ENCODE measurements at places on chromosomes 16 and 17.

- DNase-seq: no peak
These were observed 5.6 kb upstream of the ATMIN start for GRCh38 chr16:81029930-81030604.

- DNase-seq: no peak
These were observed 28.2 kb upstream of the CACNG1 start for GRCh38 chr17:67016039-67016762.

- peak; percentile 13 for DNase-seq
These were observed 15.2 kb downstream of the CDH5 start for GRCh38 chr16:66381585-66382170.

DNA sequence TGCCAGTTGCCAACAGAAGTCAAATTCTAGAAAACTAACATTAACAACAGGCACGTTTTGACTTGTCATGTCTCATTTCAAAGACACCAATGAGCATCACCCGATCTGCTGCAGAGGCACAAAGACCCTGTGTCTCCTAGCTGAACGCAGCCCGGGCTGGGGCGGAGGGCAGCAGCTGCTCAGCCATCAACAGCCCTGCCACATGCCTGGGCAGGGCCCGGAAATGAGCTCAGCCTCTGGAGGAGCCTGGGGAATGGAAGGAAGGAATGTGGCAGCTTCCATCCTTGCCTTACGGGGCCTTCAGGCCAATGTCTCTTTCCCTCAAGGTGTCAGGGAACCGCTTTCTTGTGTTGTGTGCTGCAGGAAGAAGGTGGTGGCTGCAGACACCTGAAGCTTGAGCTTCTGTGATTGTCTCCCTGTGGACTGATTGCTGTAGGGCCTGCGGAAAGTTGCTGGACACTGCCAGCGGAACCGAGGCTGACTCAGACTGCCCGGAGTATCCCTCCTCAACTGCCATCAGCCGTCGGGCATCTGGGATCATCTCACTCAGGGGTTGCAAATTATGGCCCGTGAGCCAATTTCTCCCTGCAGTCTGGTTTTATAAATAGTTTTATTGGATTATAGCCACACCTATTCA is 7.3 kb downstream of the CDH13 start:
- DNase-seq: peak; percentile 74

DNA sequence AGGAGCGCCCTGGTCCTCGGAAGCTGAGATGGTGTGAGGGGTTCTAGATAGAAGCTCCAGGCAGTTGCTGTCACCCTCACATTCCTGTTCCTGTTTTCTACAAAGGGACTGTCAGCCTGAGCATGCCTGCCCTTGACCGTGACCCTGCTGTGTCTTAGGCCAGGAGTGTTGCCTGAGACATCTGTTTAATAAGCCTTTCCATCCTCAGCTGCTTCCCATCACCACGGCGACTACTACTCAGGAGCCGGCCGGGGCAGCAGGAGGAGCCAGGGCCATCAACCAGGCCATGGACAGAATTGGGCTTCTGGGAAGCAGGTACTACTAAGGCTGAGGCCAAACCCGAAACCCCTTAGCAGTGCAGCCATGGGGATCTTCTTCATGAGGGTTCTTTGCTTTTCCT is 151.4 kb downstream of the KATNIP start:
- DNase-seq: no peak

DNA sequence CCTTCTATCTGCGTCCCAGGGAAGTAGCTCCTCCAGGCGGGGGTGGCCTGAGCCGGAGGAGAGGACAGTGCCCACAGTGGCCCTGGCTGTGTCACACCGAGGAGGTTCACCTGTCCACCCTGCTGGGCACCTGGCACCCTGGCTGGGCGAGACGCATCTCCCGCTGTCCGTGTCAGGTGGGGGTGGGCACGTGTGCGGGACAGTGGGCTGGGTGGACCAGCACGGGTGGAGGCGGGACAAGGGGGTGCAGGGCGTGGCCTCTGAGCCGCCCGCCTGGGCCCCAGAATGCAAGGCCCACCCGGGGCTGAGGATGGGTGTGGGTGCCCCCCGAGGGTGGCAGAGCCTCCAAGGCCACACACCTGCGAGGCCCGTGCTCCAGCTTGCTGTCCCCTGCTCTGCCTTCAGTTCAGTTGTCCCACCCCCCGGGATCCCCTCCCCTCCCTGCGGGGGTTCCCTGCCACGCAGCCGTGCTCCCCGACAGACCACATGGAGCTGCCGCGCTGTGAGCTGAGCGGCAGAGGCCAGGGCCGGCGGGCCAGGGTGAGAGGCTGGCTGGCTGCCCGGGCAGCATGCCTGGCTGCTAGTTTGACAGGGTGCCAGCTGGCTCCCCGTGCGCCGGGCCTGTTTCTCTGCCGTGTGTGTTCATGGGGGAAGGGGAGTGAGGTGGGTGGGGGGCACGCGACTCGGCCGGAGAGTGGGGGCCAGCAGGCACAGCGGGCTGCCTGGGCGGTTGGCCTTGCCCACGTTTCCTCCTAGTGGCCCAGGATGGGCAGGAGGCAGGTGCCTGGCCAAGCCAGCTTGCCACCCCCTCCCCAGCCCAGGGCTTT is 33.9 kb downstream of the BAHCC1 start:
- DNase-seq: peak; percentile 67

DNA sequence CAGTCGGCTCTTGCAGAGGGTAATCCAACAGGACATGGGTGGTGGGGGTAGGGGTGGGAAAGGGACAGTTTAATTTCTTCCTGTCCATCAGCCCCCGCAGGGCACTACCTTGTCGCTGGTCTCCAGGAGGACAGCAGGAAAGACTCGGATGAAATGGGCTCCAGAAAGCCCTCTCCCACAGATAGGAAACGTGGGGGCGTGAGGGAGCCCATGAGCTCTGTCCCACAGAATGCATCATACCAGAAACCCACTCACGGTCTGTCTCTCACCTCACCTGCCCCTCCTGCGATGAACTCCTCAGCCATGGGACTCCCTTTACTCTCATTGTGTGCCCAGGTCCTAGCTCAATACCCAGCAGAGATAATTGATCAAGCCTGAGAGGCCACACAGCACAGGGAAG is 240.1 kb downstream of the GSG1L start:
- DNase-seq: no peak

GRCh38 chr16:2415085-2415484 is 14.2 kb upstream of the CCNF start:
- no peak for DNase-seq

GRCh38 chr16:10678655-10679054 is 16.1 kb downstream of the TEKT5 start:
- no peak for DNase-seq

DNA sequence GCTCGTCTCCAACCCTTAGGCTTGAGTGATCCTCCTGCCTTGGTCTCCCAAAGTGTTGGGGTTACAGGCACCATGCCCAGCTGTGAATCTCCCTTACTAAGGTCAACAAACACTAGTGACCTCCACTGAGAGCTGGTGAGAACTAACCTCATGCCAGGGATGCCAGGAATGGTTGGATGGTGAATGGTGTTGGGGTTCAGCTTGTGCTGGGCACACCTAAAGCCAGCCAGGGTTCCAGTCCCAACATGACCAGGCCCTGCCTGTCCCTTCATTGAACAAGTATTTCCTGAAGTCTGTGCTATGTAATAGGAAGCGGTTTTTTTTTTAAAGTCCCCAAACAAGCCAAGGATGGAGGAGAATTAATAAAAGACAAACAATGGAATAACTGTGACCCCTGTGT is 56.0 kb upstream of the TOB1 start:
- DNase-seq: peak; percentile 28

GRCh38 chr17:46151762-46152161 is 41.5 kb downstream of the KANSL1 start:
- DNase-seq: no peak

GRCh38 chr17:45894022-45894784 is at the start of gene MAPT:
TSS of gene MAPT (plus strand) at chr17:45894554. CDS start at chr17:45962338, 67,784 bp downstream.
- DNase-seq: peak; percentile 90

GRCh38 chr17:75707079-75707571 is 14.1 kb upstream of the ITGB4 start:
- DNase-seq: peak; percentile 89

GRCh38 chr17:16381496-16381820 is 567 bp downstream of the UBB start:
- peak; percentile 47 for DNase-seq

- no peak for DNase-seq
These were observed 6.4 kb downstream of the TP53I13 start for GRCh38 chr17:29574732-29575510.

DNA sequence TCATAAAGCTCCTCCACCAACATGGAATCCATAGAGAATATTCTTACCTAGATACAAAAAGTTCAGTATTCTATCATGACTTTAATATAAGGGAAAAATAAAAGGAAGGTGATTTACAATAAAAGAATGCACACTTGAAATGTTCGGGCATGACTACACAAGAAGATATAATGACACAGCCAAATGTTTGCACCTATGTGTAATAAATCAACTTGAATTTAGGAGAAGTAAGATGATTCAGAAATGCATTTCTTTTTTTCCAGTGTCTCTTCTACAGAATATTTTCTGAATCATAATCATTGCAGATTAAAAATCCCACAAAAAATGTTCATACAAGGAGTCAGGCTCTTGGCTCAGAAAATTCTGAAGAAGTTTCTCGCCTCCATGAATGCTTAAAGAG is 404.0 kb upstream of the HSBP1 start:
- peak; percentile 87 for DNase-seq

DNA sequence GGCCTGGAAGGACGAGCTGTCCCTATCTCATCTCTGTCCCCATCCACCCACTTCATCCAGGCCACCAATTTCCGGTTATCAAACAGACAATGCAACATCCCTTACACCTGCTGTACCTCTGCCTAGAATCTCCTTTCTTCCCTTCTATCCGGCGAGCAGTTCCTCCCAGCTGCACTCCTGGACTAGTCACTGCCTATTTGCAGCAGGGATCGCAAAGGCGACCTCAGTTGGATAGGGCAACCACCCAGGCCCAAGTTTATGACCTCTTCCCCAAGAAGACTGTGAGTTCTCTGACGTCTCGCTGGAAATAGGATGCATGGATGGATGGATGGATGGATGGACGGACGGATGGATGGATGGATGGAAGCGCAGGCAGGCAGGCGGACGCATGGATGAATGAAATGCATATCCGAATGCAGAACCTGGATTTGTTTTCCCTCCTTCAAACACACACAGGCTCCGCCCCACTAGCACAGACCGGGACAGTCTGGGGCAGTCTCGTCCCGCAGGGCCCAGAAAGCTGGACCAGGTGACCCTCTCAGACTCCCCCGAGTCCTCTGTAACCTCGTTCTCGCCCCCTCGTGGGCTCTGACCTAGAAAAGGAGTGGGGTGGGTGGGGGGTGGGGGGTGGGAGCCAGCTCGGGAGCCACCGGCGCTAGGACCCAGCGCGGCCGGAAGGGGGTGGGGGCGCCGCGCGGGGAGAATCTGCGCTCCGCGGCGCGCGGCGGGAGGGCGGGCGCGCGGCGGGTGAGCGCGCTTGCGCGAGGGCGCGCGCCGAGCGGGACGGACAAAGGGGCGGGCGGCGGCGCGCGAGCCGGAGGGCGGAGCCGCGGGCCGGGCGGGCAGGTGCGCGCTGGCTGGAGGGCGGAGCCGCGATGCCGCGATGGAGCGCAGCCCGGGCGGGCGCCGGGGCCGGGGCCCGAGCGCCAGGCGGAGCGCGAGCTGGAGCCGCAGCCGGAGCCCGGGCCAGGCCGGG is at the start of gene SBK1:
TSS of gene SBK1 (plus strand) at position 875 of the 976 bp plus-strand sequence. CDS start 24,867 bp downstream, outside the sequence.
- peak; percentile 74 for DNase-seq

GRCh38 chr16:14307527-14308367 is 236.6 kb downstream of the MRTFB start:
- peak; percentile 49 for DNase-seq

DNA sequence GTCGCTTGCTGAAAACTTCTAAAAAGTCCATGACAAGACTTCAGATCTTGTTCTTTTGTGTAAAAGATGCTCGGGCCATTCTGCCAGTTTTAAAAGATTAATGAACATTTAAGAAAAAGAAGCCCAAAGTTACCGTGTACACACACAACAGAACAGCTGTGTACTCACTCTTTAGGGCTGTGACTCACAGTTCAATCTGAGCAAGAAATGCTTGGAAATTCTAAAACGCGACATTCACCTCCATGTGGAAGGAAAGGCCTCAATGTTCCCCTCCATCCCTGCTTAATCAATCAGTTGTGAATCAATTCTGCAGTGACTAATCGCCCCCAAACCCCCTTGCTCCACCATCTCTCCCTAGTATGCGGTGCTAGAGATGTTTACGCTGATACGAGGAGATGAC is 609.9 kb upstream of the SALL1 start:
- DNase-seq: no peak

DNA sequence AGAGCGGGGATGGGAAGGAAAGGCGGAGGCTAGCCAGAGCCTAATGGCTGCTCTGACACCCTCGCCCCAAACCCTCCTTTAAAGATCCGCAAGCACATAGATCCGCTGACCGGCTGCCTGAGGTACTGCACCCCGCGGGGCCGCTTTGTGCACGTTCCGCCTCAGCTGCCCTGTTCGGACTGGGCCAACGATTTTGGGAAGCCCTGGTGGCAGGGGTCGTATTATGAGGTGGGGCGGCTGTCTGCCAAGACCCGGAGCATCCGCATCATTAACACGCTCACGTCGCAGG is 663 bp downstream of the CYB5D1 start:
- peak; percentile 82 for DNase-seq

GRCh38 chr16:72312828-72313227 is 140.9 kb upstream of the PMFBP1 start:
- no peak for DNase-seq

DNA sequence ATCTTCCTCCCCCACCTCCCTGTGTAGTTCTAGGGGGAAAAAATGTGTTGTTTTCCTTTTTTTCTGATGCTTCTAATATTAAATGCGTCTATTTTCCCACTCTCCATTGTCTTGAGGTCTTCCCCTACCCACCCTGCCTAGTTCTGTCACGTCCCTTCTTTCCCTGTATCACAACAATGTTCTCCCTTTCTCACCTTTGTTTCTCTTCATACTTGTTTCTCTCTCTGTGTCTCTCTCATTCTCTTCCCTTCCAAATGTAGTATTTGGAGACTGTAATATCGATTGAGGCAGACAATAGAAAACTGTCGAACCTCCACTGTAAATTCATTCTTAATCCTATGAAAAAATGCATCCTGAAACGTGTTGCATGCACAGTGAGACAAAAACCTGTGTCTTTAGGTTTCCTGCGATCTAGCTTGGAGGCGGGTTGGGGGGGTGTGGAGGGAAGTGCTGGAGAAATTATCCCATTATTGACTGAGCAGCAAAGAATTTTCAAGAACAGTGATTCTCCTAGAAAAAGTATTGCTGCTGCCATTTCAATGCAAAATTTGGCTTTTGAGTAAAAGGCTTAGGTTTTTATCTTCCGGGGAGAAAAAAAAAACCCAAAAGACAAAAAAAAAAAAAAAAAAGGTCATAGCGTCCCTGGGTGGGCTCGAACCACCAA is 1.3 kb upstream of the PSMB3 start:
- DNase-seq: peak; percentile 58

GRCh38 chr16:72972878-72973571 is 74.9 kb downstream of the ZFHX3 start:
- no peak for DNase-seq

GRCh38 chr17:1467898-1468492 is 12.0 kb upstream of the CRK start:
- DNase-seq: no peak

All from ELR (cell line).